ENCODE measurements at places on chromosomes 5 and 9. TPM values are rescaled to one million over a fixed set of nuclear protein-coding genes. Genes with fewer than 3 reads are reported as not detected.

ZDHHC11B gene
- polyA plus RNA-seq = 13.4 TPM

YIPF5 gene
- polyA plus RNA-seq = 50.7 TPM

GRCh38 chr5:68894673-68895072, 199.1 kb upstream of the SLC30A5 start:
- no peak for DNase-seq

DNA sequence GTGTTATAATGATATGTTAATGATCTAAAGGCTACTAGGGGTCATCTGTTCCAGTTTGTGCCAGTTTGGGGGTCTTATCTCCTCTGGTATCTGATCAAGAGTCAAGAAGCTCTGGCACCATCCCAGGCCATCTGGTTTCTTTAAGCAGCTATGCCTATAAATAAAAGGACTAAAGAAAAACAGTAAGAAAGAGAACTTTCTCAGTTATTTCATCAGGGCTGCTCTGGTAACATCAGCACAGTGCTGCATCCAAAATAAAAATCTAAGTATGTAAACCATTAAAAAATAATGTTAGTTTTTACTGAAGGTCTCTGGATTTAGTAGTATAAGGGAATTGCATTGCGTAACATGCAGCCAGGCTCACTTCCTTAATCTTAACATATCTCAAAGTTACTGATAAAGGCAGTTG, 185.0 kb downstream of the NR2F1-AS1 start:
- peak; percentile 25 for DNase-seq

- DNase-seq = no peak
These were observed 32.1 kb downstream of the FOXI1 start for GRCh38 chr5:170137694-170138214.

DNA sequence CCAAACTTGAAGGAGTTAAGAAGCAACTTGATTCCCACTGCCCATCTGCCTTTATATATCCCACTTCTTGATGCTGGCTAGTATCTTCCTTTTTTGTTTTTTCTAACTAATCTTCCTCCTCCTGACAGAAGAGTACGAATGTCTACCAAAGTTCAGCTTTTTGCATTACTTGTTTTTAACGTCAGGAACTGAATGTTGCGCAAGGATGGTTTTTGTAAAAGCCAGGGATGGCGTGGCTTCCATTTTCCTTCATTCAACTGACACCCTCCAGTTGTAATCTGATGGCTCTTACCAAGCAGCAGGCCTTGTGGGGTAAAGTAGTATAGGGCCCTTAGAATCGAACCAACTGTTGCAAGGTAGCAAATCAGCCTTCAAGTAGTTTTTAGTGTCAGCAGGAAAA, 70.8 kb upstream of the GPR151 start:
- DNase-seq = no peak

DNA sequence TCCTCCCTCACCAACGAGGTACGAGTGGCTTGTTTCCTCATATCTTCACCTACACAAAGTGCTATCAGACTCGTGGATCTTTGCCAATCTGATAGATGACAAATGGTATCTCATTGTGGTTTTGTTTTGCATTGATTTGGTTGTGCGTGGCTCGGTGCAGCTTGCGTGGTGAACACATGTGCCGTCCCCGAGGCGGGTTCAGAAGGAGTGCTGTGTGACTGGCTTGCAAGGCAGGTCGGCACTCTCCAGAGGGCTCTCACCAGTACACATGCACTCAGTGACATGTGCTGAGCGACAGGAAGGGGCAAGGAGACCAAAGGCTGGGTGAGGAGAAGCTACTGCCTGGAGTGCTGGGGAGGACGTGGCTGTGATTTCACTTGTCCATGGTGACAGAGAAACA, 95.3 kb upstream of the PITX1 start:
- no peak for DNase-seq

- DNase-seq = no peak
These were observed 201.5 kb downstream of the AUH start for GRCh38 chr9:91160181-91160580.

- no peak for DNase-seq
These were observed 30.4 kb downstream of the RANBP17 start for GRCh38 chr5:170892196-170892595.

GRCh38 chr5:163478126-163478981, 17.9 kb downstream of the HMMR start:
- DNase-seq = no peak
